ENCODE measurements at places on chromosomes 16 and 17. TPM values are rescaled to one million over a fixed set of nuclear protein-coding genes. Genes with fewer than 3 reads are reported as not detected.

Gene TOX3
- not detected for total RNA-seq

Gene SRCIN1
- 0.17 TPM for total RNA-seq

Gene PSMD7
- total RNA-seq, result 80.6 TPM

Gene KRTAP4-9
- total RNA-seq, result not detected

Gene SOCS1
- total RNA-seq, result 167 TPM

Data from activated naive CD4-positive, alpha-beta T cell treated with anti-CD3 and anti-CD28 coated beads, Interleukin-2, amount 10 ng/mL, durations not matched to agents 5 hours and 36 hours (primary cell).